RPMI7951 (cell line): ENCODE measurements at places on chromosomes 12 and 14.
A peak's percentile ranks its signal among the peaks of the same experiment; 100 is the strongest.

DNA sequence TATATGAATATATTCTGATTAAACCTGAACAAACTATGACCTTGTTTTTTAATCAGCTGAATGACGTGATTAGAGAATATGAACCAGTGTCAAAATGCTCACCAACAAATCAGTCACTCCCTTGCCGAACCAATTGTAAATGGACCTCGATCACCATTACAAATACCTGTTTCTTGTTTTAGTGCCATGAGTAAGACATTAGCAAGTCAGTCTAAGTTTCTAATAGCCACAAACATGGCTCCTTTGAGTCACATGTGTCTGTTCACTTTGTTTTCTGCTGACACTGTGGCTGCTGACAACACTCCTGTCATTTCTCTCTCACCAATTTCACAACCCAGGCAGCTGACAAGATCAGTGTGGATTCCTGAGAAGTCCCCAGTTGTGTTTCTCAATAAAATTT, 286.2 kb upstream of the MDGA2 start:
- no peak for DNase-seq

- no peak for DNase-seq
Observed at GRCh38 chr12:104963757-104964156, 5.7 kb upstream of the SLC41A2 start.

DNA sequence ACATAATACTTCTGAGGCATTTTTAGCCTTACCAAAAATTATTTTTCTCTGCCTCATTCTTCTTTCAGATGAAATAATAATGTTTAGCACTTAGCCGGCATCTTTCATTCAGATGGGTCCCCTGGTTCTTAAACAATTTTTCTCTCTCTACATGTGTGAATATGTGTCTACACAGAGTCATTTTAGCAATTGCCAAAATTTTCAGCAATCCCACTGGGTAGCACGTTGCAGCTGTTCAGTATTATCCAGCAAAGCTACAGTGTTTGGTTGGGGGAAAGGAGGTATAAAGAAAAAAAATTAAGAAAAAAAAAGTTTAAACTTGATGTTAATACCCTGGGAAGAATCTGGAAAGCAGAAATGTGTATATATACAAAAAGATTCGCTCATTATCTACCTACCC, 160.5 kb upstream of the TRHDE start:
- no peak for DNase-seq

- no peak for DNase-seq
Observed at GRCh38 chr12:20155374-20155773, 213.0 kb upstream of the PDE3A start.

DNA sequence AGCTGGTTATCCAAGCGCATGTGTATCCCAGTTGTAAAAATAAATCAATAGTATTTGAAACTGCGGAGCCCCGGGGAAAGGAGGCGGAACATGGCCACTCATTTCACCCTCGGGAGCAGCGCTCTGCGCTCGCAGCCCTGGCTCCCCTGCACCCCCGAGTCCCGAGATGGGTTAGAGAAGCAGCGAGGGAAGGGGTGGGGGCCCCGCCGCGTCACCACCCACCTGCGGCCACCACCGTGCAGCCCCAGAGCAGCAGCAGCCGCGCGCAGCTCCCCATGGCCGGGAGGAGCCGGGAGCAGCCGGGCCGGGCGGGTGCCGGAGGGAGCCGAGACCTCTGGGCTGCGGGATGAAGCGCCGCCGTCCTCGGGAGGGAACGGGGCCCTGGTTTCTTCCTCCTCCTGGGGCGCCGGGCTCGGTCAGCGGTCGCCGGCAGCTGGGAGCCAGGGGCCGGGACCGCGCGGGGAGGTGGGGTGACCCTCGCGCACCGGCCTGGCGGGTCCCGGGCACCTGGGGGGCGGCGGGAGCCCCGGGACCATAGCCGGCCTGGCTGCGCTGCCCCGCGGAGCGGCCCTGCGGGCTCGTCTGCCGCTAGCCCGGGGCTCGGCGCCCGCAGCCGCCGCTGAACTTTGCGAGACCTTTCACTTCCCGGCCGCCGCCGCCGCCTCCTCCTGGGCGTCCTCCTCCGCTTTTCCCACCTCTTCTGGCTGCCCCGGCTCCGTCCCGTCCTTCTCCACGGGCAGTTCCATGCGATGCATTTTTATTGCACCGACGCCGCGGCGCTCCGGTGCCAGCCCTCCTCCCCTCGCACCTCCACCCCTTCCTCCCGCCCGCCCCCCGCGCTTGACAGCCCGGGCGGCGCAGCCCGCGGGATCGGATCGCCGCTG, at the start of gene NTN4:
TSS of gene NTN4 (minus strand) at position 732 of the 884 bp plus-strand sequence. CDS start at position 277, 455 bp downstream.
- DNase-seq = peak; percentile 26
